ENCODE measurements at places on chromosomes 1 and 21. TPM values are rescaled to one million over a fixed set of nuclear protein-coding genes. Genes with fewer than 3 reads are reported as not detected.

- DNase-seq = no peak
Measured at GRCh38 chr1:99887890-99888289, 37.7 kb downstream of the AGL start.

The COL11A1 gene
- total RNA-seq = 0.14 TPM

DNA sequence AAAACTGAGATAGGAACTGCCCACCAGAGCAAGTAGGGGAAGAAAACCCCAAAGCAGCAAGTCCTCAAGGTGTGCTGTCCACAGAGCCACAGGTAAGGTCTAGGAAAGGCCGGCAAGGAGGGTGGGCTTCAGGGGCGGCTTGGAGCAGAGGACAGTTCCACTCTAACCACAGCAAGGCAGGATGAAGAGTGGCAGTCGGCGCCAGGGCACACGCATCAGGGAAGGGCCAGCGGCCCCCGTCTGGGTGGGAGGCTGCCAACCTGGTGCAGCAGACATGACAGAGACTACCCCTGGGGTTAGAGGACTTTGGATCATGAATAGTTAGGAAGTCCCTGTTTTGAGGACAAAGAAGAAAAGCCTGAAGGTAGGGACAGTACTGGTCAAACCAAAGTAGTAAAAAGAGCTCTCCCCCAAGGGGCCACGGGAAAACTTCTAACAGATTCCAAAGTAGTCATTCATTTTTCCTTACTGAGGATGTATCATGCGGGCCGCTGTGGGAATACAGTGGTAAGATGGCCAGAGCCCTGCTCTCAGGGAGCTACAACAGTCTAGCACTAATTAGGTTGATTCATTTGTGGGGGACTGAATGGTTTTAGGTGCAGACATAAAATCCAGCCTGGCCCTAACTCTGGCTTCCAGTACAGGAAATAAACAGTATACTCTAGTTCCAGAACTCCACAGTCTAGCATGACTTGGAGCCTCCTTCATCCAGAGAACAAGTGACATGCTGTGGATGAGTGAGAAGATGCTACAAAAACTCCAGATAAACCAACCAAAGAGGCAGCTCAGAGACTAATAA lies 3.5 kb upstream of the RAP1GAP start:
- no peak for DNase-seq

The LCE2A gene
- not detected for total RNA-seq

DNA sequence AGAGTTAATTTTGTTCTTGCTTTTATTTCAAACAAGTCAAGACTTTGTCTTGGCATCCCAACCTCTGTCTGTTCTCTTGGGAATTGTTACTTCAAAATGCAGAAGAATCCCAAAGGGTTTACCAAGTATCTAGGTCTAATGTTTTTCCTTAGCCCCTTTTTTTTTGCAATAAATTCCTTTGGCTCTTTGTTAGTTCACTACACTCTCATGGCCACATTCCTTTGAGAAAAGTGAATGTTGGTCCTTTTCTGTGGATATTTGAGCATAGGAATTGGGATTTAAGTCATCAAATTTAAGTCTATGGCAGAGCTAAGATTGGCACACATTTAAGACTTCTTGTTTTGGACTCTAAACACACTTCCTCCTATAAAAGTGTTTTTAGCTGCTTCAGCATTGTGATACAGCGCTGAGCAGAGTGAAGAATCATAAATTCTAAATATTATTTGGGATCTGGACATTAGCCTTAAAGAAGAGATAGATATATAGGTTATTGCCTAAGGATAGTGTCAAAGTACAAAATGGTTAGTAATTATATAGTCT lies 1.9 kb downstream of the BTF3L4 start:
- no peak for DNase-seq

The CAMK1G gene
- total RNA-seq = 0.12 TPM

GRCh38 chr1:26734501-26735058 lies 38.8 kb downstream of the ARID1A start:
- no peak for DNase-seq

The DCST1 gene
- total RNA-seq = not detected
